ENCODE measurements at places on chromosomes 11 and 22.

- no peak for DNase-seq
Observed at GRCh38 chr11:41849250-41849649, 389.8 kb upstream of the LRRC4C start.

GRCh38 chr11:76176463-76176862 lies 29.8 kb downstream of the WNT11 start:
- no peak for DNase-seq

- no peak for DNase-seq
Observed at GRCh38 chr22:31575190-31575589, 78.9 kb downstream of the SFI1 start.

- DNase-seq = no peak
Observed at GRCh38 chr11:25242928-25243327, 746.1 kb downstream of the LUZP2 start.

DNA sequence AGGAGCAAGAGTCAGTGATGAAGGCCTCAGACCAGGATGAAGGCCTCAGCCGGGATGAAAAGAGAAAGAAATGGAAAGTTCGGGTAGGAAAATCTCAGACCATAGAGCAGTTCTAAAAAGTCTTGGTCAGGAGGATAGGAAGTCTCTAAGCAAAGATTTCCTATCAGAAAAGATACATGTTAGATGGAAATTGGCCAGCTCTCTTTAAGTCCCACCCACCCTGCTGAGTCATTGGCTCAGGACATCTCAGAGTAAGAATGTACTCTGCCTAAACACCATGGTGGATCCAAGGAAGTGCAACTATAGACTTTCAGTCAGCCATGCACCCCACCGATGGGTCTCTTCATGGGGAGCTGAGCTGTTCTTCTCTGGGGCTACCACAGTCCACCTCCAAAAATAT lies 4.4 kb downstream of the OR8B3 start:
- DNase-seq = no peak

- no peak for DNase-seq
Observed at GRCh38 chr11:2858995-2859698, 26.4 kb downstream of the CDKN1C start.

- no peak for DNase-seq
Observed at GRCh38 chr22:18999008-18999407, 62.9 kb upstream of the PRODH start.

DNA sequence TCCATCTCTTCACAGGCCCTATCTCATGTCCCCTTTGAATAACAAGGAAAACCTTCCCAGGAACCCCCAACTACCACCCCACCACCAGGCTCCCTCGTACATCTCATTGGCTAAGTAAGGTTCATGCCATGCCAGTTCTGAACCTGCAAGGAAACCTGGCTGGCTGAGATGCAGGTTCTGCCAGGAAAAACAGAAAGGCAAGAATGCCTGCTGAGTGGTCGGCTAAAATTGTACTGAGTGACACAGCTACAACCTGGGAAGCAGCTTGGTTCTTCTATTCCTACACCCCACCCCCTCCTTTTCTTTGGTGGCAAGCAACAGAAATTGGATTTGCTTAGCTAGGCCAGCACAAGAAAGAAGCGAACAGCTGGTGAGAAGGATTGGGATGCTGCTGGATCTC lies 36.1 kb upstream of the TSPAN18 start:
- no peak for DNase-seq

- no peak for DNase-seq
Observed at GRCh38 chr11:11706028-11706427, 84.2 kb upstream of the GALNT18 start.

GRCh38 chr11:25667871-25668270 lies 664.1 kb upstream of the ANO3 start:
- DNase-seq = no peak

- no peak for DNase-seq
Observed at GRCh38 chr11:126370016-126370415, 14.5 kb downstream of the ST3GAL4 start.

- no peak for DNase-seq
Observed at GRCh38 chr11:118064956-118065355, 11.9 kb upstream of the TMPRSS4 start.

DNA sequence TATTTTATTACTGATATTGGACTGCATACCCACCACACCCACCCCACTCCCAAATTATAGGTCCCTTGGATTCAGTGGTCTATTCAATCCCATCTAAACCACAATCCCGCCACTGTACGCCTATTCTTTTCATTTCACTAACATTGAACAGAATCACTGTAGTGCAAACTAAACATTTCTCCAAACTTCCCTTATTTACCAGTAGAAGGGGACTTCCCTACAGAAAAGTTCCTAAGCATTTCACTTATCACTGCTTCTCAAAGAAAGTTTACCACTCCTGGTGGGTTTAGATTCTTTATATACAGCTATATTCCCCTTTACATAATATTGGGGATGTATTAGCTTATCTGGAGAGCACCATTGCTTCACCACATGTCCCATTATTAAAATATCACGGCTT lies 29.3 kb downstream of the OR8B12 start:
- no peak for DNase-seq

All from stimulated activated CD4-positive, alpha-beta T cell treated with anti-CD3 and anti-CD28 coated beads, TNF-alpha, amount 100 ng/mL, for 1 hour (primary cell).